NCI-H1105 (cell line): ENCODE measurements at places on chromosomes 3 and 15.

- DNase-seq, result no peak
Measured at GRCh38 chr3:39810647-39811161, 1.3 kb downstream of the MYRIP start.

GRCh38 chr3:142660383-142660782, 63.5 kb upstream of the TRPC1 start:
- no peak for DNase-seq

DNA sequence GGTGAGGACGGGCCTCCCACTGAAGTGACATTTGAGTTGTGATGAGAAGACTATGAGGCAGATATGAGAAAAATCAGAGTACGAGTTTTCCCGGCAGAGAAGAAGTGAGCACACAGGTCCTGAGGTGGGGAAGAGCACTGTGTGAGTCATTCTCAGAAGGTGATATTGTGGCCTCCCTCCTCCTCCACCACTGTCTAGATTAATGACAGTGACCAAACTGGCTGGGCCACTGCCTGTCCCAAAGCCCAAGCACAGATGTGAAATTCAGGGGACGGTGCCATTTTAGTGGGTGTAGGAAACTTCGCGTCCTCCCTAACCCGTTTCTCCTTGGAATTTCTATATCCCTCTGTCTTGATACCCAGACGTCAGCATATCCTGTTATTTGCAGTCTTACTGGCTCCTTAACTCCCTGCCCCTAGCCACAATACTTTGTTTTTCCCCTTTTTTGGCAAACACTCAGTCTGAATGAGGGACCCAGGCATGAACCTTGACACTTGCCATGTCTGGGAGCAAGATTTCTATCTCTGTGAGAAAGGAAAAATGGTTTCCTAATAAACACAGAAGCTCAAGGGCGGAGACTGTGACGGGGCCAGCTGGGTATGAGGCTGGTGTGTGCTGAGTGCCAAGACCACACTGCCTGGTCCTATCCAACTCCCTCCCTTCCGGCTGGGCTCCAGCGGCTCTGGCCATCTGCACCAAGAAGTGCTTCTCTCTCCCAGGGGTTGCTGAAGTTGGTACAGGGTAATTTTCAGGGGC, 15.2 kb downstream of the PRICKLE2 start:
- DNase-seq, result no peak

DNA sequence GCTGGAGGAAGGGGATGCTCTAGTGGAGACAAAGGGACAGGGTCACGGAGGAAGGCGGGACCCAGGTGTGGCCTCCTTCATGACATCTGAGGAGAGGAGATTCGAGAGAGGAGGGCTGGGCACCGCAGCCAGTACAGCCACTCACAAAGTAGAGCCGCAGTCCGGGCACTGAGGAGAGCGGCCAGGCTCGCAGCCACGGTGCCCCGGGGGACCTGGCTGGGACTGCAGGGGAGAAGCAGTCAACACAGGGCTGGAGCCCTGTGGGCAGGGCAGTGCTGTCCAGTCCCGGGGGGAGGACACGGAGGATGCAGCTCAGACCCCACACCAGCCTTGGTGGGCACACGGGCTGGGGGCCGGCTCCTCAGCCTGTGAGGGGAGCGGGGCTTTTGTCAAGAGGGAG, 40.3 kb downstream of the HMCES start:
- no peak for DNase-seq

DNA sequence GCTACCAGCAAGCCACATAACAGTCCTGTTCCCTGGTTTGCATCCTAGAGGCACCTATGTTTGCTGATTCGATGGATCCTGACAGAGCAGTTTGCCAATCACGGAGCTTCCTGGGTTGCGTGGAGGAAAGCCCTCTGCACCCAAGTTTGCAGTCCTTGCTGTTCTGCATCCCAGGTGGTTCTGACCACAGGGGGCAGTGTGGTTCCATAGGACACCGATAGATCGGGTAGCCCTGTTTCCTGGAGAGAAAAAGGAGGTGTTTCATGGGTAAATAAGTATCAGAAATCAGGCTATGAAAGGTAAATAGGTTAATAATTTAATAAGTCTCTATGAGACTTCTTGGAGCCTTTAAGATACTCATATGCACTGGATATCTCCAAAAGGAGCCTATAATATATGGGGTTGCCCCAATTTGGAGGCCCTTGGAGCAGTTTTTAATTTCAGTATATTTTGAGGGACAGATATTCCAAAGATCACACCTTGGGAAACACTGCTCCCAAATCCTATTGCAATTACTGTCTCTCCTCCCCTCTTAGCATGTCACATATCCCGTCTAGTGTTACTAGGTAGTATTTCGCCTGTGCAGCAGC, 194.6 kb upstream of the TPM1 start:
- DNase-seq, result no peak

- no peak for DNase-seq
Measured at GRCh38 chr3:82707035-82707434, 945.6 kb upstream of the GBE1 start.

- no peak for DNase-seq
Measured at GRCh38 chr15:82832601-82833361, 23.4 kb downstream of the WHAMM start.

DNA sequence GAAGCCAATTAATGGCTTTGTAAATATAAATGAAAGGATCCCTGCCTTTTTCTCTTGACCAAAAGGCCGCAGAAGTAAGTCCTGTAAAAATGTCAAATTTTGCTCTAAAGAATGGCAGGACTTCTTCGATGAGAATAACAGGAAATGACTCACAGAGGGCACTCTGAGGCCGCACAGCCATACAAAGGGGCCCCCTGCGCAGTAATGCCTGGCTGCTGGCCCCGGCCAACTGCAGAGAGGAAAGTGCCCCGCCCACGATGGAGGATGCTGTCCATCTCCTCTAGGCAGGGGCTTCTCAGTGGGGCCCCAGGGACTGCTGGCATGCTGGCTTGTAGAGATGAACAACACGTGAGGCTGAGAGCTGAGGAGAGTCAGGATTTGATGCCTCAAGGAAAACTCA, 18.1 kb upstream of the SCN10A start:
- DNase-seq, result no peak
